ENCODE measurements at places on chromosomes 13 and 19.

DNA sequence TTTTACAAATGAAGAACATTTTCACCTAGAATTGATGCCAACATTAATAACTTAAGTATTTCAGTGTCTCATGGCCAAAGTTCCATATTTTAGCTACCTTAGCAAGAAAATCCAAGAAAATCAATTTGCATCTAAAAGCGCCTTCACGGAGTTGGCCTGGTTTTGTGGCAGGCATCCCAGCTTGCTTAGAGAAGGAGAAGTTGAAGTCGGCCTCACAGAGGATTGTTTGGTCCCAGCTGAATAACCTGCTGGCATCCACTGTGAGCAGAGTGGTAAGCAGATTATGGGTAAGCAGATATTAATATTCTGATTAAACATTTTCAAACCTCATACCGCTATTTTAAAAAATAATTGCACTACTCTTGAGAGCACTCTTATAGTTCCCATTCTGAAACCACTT, 62.3 kb upstream of the STARD13 start:
- DNase-seq, result no peak

- no peak for DNase-seq
Observed at GRCh38 chr19:38733493-38734175, 10.6 kb downstream of the CAPN12 start.

DNA sequence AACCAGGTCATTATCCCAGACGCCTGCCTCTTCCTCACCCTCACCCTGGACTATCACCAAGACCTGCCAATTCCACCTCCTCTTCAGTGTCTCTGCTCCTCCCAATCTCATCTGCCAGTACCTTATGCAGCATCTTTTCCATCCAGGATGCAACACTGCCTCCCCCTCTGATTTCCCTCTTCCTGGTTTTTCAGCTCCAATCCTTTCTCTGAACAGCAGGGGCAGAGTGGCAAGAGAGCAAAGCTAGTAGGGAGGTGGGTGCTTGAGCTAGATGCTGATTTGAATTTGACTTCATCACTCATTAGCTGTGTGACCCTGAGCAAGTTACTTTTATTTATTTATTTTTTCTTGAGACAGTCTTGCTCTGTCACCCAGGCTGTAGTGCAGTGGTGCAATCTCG, 25.6 kb upstream of the CABP5 start:
- no peak for DNase-seq

DNA sequence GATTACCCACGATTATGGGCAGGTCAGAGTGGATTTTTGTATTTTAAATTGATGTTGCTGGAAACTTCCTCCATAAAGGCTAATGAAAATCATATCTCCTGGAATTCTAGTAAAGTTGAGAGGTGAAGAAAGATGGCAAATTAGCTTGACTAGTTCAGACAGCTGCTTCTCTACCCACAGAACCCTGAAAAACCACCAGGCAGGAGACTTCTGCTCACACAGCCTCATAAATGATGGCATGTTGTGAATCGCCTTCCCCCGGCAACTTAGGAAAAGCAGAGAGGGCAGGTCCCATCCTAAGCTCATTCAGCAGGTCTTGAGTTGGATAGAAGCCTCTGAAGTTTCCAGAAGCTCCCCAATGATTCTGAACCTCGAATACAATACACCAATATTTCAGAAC, 87.6 kb upstream of the SLC7A1 start:
- DNase-seq, result no peak

GRCh38 chr13:25169356-25169755, 2.7 kb downstream of the AMER2 start:
- no peak for DNase-seq

GRCh38 chr19:48672994-48673393, at the start of gene NTN5:
Gene NTN5, minus strand, starts transcription at chr19:48673017. Its CDS starts 2,031 bp downstream, at chr19:48670986.
- DNase-seq, result no peak

- no peak for DNase-seq
Observed at GRCh38 chr13:78022164-78022877, 103.7 kb upstream of the EDNRB start.

DNA sequence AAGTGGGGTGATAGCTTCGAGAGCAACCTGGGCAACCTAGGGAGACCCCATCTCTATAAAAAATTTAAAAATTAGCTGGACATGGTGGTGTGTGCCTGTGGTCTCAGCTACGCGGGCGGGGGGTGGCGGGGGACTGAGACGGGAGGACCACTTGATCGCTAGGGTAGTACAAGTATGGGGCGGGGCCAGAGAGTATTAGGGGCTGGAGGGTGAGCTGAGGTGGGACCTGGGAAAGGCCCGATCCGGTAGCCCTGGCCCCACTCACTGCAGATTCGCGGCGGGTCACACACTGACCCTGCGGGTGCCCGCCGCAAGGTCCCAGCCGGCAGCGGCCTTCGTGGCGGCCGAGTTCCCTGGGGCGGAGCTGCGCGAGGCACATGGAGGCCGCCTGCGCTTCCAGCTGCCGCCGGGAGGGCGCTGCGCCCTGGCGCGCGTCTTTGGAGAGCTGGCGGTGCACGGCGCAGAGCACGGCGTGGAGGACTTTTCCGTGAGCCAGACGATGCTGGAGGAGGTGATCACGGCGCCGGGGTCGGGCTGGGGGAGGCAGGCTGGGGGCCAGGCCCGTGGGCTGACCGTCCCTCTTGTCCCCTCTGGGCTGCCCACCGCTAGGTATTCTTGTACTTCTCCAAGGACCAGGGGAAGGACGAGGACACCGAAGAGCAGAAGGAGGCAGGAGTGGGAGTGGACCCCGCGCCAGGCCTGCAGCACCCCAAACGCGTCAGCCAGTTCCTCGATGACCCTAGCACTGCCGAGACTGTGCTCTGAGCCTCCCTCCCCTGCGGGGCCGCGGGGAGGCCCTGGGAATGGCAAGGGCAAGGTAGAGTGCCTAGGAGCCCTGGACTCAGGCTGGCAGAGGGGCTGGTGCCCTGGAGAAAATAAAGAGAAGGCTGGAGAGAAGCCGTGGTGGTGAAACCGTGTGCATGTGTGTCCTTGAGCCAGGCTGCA, 2.0 kb upstream of the ARHGAP45 start:
- DNase-seq, result no peak

GRCh38 chr19:55189403-55189835, 9.3 kb upstream of the SYT5 start:
- no peak for DNase-seq

DNA sequence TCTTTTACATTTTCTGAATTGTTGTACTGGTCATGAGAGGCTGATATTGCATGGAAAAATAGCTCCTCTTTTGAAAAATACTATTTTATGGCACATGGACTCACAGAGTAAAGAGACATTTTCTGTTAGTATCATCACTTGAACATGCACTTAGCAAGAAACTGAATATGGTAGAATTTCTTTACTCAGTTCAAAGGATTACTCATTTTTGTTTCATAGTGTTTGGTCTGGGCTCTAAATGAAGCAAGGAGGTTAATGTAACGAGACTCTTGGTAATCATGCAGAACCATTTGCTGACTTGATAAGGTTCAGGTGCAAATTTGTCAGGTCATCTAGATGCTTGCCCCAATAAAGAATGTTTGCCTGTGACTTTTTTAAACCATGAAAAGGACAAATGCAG, 63.2 kb downstream of the GPC6 start:
- DNase-seq, result no peak

GRCh38 chr19:19820774-19821320, 703 bp downstream of the ZNF506 start:
- DNase-seq, result no peak

- DNase-seq, result no peak
Observed at GRCh38 chr13:89465366-89465765, 1794.2 kb downstream of the SLITRK5 start.

DNA sequence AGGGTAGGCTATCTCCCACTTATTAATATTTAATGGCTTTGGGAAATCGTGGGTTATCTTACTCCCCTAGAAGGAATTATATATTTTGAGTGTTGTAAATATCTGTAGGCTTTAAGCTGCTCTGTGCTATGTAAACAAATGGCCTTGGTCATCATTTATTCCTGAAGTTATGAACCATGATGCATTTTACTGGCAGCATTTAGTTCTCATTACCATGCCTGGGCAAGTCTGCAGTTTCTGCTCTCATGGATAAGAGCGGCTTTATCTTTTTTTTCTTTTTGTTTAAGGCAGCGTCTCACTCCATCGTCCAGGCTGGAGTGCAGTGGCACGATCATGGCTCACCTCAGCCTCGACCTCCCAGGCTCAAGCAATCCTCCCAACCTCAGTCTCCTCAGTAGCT, 156.1 kb downstream of the IRS2 start:
- DNase-seq, result no peak

DNA sequence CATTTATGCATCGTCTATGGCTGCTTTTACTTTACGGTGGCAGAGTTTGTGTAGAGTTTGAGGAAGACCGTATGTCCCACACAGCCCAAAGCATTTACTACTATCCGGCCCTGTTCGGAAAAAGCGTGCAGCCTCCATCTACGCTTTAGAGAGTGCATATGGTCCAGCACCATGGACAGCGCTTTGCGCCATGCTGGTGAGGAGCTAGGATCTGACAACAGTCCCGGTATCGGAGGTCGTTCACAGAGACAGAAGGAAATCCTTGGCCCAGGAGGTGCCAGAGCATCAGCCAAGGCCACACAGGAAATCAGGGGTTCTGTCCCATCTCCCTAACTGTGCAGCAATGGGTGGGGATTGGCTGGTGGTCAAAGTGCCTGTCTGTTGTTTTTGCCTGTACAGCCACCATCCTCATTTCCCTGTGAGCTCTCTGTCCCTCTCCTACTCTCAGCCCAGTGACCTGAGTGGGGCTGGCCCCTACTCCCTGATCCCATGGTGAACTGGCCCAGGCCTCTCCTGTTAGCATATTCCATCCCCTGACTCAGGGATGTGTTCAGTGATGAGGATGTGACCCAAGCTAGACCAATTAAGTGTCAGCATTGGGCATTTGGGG, 16.2 kb upstream of the PRODH2 start:
- DNase-seq, result no peak

DNA sequence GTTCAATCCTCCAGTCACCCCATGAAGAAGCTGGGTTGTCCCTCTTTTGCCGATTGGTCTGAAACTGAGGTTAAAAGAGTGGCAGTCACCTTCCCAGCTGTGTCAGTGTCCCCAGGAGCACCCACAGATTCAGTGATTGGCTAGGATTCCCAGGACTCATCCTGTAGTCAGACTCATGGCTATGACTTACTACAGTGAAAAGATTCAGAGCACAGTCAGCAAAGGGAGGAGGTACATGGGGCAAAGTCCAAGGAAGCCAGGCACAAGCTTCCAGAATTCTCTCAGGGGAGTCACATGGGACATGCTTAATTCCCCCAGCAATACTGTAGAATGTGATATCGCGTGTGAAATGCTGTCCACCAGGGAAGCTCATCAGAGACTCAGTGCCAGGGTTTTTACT, 14.2 kb downstream of the ZNF473 start:
- DNase-seq, result no peak

DNA sequence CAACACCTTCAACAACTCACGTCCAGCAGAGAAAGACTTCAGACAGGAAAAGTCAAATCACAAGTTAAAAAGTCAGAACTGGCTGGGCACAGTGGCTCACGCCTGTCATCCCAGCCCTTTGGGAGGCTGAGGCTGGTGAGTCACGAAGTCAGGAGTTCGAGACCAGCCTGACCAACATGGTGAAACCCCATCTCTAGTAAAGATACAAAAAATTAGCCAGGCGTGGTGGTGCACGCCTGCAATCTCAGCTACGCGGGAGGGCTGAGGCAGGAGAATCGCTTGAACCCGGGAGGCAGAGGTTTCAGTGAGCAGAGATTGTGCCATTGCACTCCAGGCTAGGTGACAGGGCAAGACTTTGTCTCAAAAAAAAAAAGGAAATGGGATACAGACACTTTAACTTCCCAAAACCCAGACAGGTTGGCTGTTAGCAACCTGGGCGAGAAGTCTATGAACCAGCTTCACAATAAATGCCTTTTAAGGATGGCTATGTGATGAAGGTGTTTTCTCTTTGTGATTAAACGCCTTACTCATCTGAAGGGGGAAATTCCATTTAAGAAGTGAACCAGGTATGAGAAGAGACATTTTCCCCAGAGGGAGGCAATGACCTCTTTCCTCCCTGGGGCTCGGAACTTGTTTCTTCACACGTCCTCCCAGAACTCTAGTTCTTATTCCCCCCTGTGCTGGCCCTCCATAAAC, 80.4 kb downstream of the INSR start:
- DNase-seq, result no peak

- DNase-seq, result no peak
Observed at GRCh38 chr19:7981661-7982060, 23.8 kb downstream of the ELAVL1 start.

DNA sequence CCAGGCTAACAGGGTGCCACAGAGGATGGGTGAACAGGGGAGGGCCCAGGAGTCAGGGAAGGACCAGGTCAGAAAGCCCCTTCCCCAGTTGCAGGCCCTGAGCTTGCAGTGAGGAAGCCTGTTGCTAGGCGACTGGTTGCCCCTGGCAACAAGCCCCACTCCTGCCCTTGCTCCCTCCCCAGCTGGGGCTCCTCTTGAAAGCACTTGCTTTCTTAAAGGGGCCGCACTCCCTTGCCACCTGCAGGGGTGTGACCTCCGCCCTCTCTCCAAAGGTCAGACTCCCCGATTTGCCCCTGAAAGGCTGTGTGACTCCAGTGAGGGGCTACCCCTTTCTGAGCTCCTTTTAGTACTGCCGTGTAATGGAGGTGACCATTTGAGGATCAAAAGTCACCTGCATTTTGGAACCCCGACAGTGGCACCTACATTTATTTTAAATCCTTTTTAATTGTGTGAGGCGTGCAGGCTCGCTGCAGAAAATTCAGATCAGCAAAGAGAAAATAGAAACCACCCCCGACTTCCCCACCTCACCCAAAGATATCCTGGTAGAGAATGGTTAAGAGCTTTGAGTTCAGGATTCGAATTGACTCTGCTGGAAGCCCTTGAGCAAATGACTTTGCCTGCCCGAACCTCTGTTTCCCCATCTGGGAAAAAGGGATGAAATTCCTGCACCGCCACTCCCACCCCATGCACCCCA, 4.8 kb downstream of the FCHO1 start:
- no peak for DNase-seq

DNA sequence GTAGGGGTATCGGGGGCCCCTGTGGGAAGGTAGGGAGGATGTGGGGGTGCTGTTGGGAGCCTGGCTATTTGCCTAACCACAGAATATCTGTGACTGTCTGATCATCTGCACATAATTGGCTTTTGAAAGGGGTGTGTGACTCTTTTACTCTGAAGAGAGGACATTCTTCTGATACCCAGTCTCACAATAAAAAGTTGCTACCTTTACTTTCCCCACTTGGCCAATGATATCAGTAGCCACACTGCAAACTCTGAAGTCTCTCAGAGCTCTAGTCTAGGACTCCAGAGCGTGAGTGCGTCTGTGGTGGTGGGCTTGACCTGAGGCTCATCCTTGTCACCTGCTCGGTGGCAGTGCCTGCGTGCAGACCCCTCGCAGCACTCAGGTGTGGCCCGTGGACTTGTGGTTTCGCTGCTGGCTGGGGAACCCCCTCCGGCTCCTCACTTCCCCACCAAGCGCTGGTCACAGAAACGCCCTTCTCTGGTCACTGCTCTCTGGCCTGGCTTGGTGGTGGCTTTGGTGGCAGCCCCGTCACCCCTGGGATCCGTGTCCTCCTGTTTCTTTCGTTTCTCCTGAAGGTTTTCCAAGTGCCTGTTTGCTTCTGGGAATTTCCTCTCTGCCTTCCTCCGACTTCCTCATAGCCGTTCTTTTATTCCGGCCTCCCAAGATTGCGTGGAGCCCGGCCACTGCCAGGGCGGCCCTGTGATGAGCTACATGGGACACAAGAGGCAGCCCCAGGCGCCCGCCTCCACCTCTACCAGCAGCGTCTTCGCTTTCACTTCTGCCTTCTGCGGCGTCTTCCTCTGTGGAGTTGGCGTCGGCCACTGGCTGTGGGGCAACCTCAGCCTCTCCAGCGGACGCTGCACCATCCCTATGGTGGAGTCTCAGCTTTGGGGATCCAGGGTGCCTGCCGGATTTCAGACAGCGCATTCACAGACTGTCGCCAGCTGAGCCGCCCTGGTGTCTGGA, 78.0 kb downstream of the ATP11A start:
- DNase-seq, result no peak

GRCh38 chr19:48760504-48761205, 5.3 kb downstream of the FGF21 start:
- DNase-seq, result no peak
